ENCODE measurements at places on chromosomes 2 and 18. TPM values are rescaled to one million over a fixed set of nuclear protein-coding genes. Genes with fewer than 3 reads are reported as not detected.

DNA sequence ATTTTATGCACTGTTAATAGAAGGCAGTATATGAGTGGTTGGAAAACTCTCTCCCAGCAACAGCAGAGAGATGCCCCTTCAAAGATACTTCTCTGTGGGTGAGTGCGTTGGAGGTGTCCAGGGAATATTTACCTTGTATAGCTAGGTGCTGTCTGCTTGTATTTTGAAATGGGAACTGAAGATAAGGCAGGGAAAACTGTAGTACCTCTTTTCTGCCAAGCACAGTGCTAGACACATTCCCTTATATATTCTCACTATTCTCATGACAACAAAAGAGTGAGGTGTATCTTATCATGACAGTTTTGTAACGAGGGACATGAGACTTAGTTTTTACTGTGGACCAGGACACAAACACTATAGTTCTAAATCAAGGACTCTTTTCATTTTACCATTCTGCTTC lies 2.1 kb downstream of the TTC39C start:
- no peaks in the 10 kb centered on the region for H3K36me3 ChIP-seq
- H3K4me1 ChIP-seq, result peaks cover 10% of the 10 kb centered on the region
- no peak overlapping the region for H3K27ac ChIP-seq
- H3K27me3 ChIP-seq, result peaks cover 3% of the 10 kb centered on the region
- no peak for DNase-seq

FOXI3 gene
- not detected for total RNA-seq

DNA sequence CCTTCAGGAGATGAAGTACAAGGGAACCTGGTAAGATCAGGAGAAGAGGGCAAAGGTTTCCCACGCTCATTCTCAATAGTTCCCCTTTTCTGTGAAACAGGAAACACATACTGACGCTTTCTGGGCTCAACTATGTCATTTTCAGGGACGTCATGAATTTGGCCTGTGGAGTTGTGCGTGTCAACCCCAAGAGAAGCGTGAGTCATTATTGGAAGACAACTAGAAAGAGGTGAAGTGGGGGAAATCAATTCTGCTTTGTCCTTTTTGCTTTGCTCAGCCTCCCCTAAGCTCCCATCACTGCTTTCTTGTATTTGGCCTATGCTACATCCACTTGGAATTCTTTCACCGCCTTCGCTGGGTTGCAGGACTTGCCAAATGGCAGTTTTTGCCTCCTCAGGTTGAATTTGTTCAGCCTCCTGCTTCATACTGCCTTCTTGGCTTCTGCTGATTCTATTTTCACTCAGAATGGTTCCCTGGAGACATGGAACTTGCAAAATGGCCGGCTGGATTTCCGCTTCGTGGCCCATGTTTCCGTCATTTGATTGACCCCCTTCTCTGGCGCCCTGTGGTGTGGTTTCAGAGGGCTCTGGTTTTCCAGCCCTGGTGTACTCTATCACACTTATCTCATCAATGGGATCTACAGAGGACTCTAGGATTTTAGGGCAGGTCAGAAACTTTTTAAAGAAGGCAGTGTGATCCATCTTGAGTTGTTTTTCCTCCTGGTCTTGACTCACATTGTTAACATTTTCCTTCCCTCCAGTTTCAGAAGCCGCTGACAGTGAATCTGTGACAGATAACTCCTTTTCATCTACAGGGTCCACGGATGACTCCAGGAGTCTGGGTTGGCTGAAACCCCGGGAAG lies 93.3 kb downstream of the ALPK2 start:
- H3K4me3 ChIP-seq, result no peak overlapping the region
- H3K27me3 ChIP-seq, result no peaks in the 10 kb centered on the region
- H3K27ac ChIP-seq, result peak overlapping the region; percentile 75
- DNase-seq, result peak; percentile 93

GRCh38 chr2:237441605-237442274 lies 27.8 kb upstream of the COL6A3 start:
- peaks cover 2% of the 10 kb centered on the region for H3K27me3 ChIP-seq
- H3K27ac ChIP-seq, result no peak overlapping the region
- H3K4me3 ChIP-seq, result no peak overlapping the region
- H3K36me3 ChIP-seq, result no peaks in the 10 kb centered on the region
- DNase-seq, result peak; percentile 50

FBXO11 gene
- 39.9 TPM for total RNA-seq

DNA sequence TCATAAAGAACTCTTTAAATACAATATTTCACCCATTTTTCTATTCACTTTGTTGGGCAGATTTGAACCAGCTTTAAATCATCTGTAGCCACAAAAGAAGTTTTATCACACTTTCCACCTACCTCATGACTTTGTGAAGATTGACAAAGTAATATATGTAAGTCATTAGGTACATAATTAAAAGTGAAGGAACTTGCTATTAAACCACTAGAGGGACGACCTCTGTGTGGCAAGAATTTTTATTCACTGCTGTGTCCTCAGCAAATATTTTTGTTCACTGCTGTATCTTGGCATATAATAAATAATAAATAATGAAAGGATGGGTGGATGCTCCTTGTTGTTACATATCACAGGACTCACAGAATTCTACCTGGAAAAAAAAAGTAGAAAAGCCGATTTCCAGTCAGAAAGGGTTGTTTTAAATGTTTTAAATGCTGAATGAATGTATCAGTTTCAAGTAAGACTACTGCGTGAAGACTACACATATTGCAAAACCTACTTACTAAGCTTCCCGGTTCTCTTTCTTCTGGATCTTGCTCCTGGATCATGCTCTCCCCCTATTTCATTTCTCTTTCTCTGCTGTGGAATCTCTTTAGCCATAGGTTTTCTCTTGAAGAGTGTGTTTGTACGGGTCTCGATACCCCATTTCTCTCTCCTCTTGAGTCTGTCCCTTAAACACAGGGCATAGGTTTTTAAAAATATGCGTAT lies 44.8 kb downstream of the KCMF1 start:
- no peaks in the 10 kb centered on the region for H3K36me3 ChIP-seq
- no peaks in the 10 kb centered on the region for H3K4me1 ChIP-seq
- no peaks in the 10 kb centered on the region for H3K27me3 ChIP-seq
- no peak overlapping the region for H3K4me3 ChIP-seq

CCBE1 gene
- total RNA-seq, result 2.8 TPM

DNA sequence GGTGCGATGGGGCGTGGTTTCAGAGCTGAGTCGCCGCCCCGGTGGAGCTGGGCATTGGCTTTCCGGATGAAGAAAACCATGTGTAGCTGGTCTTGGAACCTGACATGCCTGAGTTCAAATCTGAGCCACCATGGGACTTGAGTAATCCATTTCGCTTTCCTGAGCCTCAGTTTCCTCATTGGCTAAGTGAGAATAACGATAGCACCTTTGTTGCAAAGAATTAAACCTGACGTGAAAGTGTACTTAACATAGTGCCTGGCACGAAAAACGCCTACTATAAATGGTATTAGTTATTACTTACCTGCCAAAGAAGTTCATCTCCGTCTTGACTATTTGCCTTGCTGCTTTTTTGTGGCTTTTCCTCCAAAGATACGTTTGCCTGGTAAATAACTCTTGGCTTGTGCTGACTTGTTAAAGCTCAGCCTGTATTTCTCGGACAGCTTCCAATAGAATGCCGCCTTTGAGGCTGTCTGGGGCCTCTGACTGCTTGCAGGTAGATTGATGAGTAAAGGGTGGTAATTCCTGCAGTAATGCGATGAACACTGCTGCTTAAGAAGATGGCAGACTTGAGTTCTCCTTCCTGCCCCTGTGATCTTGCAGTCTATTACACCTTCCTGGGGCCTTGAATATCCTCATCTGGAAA lies 1.3 kb downstream of the CDCA7 start:
- H3K27ac ChIP-seq, result peak overlapping the region; percentile 21
- H3K4me1 ChIP-seq, result peaks cover 13% of the 10 kb centered on the region

C2orf78 gene
- total RNA-seq, result not detected

HOXD12 gene
- not detected for total RNA-seq

- no peaks in the 10 kb centered on the region for H3K36me3 ChIP-seq
- H3K27ac ChIP-seq, result peak overlapping the region; percentile 74
- H3K4me1 ChIP-seq, result peaks cover 13% of the 10 kb centered on the region
- H3K4me3 ChIP-seq, result no peak overlapping the region
- H3K27me3 ChIP-seq, result no peaks in the 10 kb centered on the region
These were observed 168.5 kb downstream of the CBLN2 start for GRCh38 chr18:72375618-72376017.

CCDC85A gene
- 5.5 TPM for total RNA-seq

TUBA4B gene
- 0.04 TPM for total RNA-seq

AMER3 gene
- total RNA-seq, result 0.09 TPM

- DNase-seq, result no peak
- H3K36me3 ChIP-seq, result no peaks in the 10 kb centered on the region
- no peaks in the 10 kb centered on the region for H3K4me1 ChIP-seq
- H3K4me3 ChIP-seq, result no peak overlapping the region
- no peak overlapping the region for H3K27ac ChIP-seq
These were observed 56.0 kb downstream of the NEURL3 start for GRCh38 chr2:96449174-96449573.

- peaks cover 8% of the 10 kb centered on the region for H3K4me1 ChIP-seq
- H3K27ac ChIP-seq, result no peak overlapping the region
- H3K4me3 ChIP-seq, result no peak overlapping the region
- H3K36me3 ChIP-seq, result peaks cover 7% of the 10 kb centered on the region
- H3K27me3 ChIP-seq, result no peaks in the 10 kb centered on the region
- DNase-seq, result no peak
These were observed 50.8 kb downstream of the GBX2 start for GRCh38 chr2:236117401-236117800.

UGT1A4 gene
- total RNA-seq, result not detected

GRCh38 chr2:55922291-55922907 lies 1.2 kb downstream of the EFEMP1 start:
- peak; percentile 55 for DNase-seq
- no peak overlapping the region for H3K27ac ChIP-seq
- peaks cover 14% of the 10 kb centered on the region for H3K4me1 ChIP-seq

GRCh38 chr2:102736110-102736409 lies 25.8 kb upstream of the TMEM182 start:
- no peaks in the 10 kb centered on the region for H3K27me3 ChIP-seq
- peak overlapping the region; percentile 85 for H3K4me3 ChIP-seq
- H3K4me1 ChIP-seq, result peaks cover 15% of the 10 kb centered on the region
- peak; percentile 16 for DNase-seq

GRCh38 chr2:182548031-182548950 lies 121.5 kb upstream of the PDE1A start:
- no peak overlapping the region for H3K4me3 ChIP-seq
- H3K36me3 ChIP-seq, result no peaks in the 10 kb centered on the region
- peak; percentile 82 for DNase-seq
- H3K27me3 ChIP-seq, result no peaks in the 10 kb centered on the region
- H3K4me1 ChIP-seq, result peaks cover 4% of the 10 kb centered on the region
- H3K27ac ChIP-seq, result peak overlapping the region; percentile 52

UGT1A7 gene
- not detected for total RNA-seq

DNA sequence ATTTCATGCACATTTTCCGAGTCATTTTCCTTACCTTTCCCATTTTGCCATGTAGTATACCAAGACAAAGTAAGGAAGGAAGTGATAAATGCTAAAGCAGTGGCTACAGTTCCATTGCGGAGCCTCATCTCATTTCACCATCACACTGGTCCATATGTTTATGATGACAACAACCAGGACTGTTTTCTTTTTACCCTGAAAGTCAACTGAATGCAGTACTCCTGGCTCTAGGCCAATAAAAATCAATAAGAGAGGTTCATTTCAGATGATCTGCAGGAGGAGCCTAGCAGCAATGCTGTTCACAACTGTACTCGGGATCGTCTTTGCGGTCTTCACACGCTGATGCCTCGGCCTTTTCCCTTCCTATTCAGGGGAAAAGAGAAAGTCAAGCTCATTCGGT lies 4.7 kb downstream of the MGAT4A start:
- DNase-seq, result no peak
- no peak overlapping the region for H3K4me3 ChIP-seq
- no peaks in the 10 kb centered on the region for H3K4me1 ChIP-seq
- peaks cover 3% of the 10 kb centered on the region for H3K27me3 ChIP-seq
- H3K36me3 ChIP-seq, result no peaks in the 10 kb centered on the region

TUBB8B gene
- not detected for total RNA-seq

DNA sequence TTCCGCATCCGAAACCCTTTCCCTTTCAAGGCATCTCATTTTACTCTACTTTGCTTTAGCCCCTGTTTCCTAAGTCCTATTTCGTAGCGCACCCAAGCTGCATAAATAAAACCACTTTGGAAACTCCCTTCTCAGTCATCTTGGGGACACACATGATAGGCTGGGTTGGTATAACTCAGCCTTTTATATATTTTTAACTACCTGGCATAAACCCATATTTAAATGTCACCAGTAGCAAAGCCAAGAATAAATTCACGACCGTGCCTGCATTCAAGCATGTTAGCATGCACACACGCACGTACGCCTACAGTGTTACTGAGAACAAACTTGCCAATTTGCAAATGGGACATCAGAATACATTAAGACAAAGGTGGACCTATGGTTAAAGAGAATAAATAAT lies 564.7 kb upstream of the PIK3C3 start:
- DNase-seq, result peak; percentile 26
- H3K27ac ChIP-seq, result no peak overlapping the region
- no peak overlapping the region for H3K4me3 ChIP-seq
- no peaks in the 10 kb centered on the region for H3K27me3 ChIP-seq
- no peaks in the 10 kb centered on the region for H3K4me1 ChIP-seq

GRCh38 chr2:196290569-196290968 lies 119.2 kb upstream of the STK17B start:
- no peak overlapping the region for H3K27ac ChIP-seq
- DNase-seq, result no peak
- no peaks in the 10 kb centered on the region for H3K27me3 ChIP-seq
- peaks cover 8% of the 10 kb centered on the region for H3K36me3 ChIP-seq
- H3K4me1 ChIP-seq, result peaks cover 8% of the 10 kb centered on the region
- H3K4me3 ChIP-seq, result no peak overlapping the region

DNA sequence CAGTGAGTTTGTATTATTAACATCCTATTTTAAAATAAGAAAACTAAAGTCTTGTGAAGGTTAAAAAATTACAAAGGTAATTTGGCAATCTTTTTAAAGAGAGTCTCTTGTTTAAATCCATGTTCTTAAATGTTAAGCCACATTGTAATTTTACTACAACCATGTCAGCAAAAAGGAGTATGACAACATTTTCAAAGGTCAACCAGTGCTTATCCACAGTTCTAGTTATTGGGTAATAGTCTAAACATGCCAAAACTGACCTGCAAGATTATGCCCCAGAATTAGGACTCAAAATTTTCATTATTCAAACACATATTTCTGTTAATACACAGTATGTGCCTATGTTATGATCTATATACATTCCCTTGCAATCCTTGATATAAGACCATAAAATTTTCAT lies 1312.6 kb upstream of the CHAC2 start:
- no peaks in the 10 kb centered on the region for H3K4me1 ChIP-seq
- no peak overlapping the region for H3K27ac ChIP-seq
- DNase-seq, result no peak
- H3K36me3 ChIP-seq, result no peaks in the 10 kb centered on the region
- H3K4me3 ChIP-seq, result no peak overlapping the region

DNA sequence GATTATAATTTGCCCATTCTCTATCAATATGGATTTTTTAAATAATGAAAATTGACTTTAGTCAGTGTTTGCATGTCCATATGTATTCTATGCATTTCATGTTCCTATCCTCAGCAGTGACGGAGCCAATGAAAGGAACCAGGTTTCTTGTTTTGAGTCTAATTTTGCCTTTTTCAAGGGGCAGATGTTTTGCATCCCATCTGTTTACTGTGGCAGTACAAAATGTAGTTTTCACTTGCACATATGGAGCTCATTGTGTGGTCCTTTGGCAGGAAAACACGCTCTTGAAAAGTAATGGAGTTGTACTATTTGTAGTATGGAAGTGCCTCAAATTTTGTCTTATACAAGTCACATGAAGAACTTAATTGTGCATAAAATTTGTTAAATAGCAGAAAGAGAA lies 127.8 kb downstream of the AGPS start:
- H3K27me3 ChIP-seq, result no peaks in the 10 kb centered on the region
- H3K4me3 ChIP-seq, result no peak overlapping the region
- no peaks in the 10 kb centered on the region for H3K36me3 ChIP-seq
- H3K27ac ChIP-seq, result no peak overlapping the region
- H3K4me1 ChIP-seq, result no peaks in the 10 kb centered on the region

GRCh38 chr2:145411493-145411892 lies 891.6 kb upstream of the ZEB2 start:
- no peak overlapping the region for H3K4me3 ChIP-seq
- DNase-seq, result peak; percentile 4
- no peaks in the 10 kb centered on the region for H3K36me3 ChIP-seq
- H3K4me1 ChIP-seq, result no peaks in the 10 kb centered on the region
- no peak overlapping the region for H3K27ac ChIP-seq

Data from muscle of leg (tissue), 16 donors.